Transverse colon (tissue), 4 donors: ENCODE measurements at places on chromosomes 1 and 21. TPM values are rescaled to one million over a fixed set of nuclear protein-coding genes. Genes with fewer than 3 reads are reported as not detected.

The OR6K3 gene
- not detected for total RNA-seq

The RGS4 gene
- total RNA-seq = 1.7 TPM

The UTS2 gene
- not detected for total RNA-seq

The ERICH3 gene
- total RNA-seq = under 0.01 TPM

The MYCL gene
- total RNA-seq = 14.2 TPM

The OR14I1 gene
- total RNA-seq = not detected

The CYP4A11 gene
- not detected for total RNA-seq

The JAM2 gene
- total RNA-seq = 5.1 TPM

The ELF3 gene
- total RNA-seq = 885 TPM

The AADACL3 gene
- total RNA-seq = not detected

The LENEP gene
- not detected for total RNA-seq

The EIF4G3 gene
- 82.1 TPM for total RNA-seq

The IFI44L gene
- total RNA-seq = 1.8 TPM

The MANEAL gene
- 9.6 TPM for total RNA-seq

The LAMB3 gene
- total RNA-seq = 147 TPM

The CR1L gene
- total RNA-seq = not detected

The NHLH2 gene
- total RNA-seq = not detected

The S100A4 gene
- total RNA-seq = 59.5 TPM

The TCHHL1 gene
- not detected for total RNA-seq

The ACKR1 gene
- 4.1 TPM for total RNA-seq

The OR14K1 gene
- not detected for total RNA-seq

The ZNF683 gene
- not detected for total RNA-seq

The AURKAIP1 gene
- 180 TPM for total RNA-seq

The RUNX3 gene
- total RNA-seq = 3.4 TPM

The PIGR gene
- total RNA-seq = 4,473 TPM

The OPRD1 gene
- total RNA-seq = not detected

The PGLYRP3 gene
- not detected for total RNA-seq

The TFF1 gene
- 25.8 TPM for total RNA-seq

The SUSD4 gene
- total RNA-seq = 0.32 TPM

The SLC45A1 gene
- total RNA-seq = 2.5 TPM

The SPRR2E gene
- not detected for total RNA-seq

The S100A7A gene
- total RNA-seq = not detected

The SH2D1B gene
- 0.37 TPM for total RNA-seq

The SPRR3 gene
- total RNA-seq = not detected

The OR2L13 gene
- total RNA-seq = not detected

The PGLYRP4 gene
- total RNA-seq = not detected

The SMG5 gene
- 72.1 TPM for total RNA-seq

The ARHGEF19 gene
- 14.9 TPM for total RNA-seq

The RGS7 gene
- not detected for total RNA-seq

The GRIK3 gene
- 1.6 TPM for total RNA-seq

The PUM1 gene
- 83.2 TPM for total RNA-seq

The RAD54L gene
- total RNA-seq = 5.6 TPM

The NUDT4B gene
- total RNA-seq = 59.0 TPM

The EPRS1 gene
- 17.2 TPM for total RNA-seq

The ZNF648 gene
- not detected for total RNA-seq

The C8B gene
- total RNA-seq = not detected

The IGSF21 gene
- 6.8 TPM for total RNA-seq

The TDRD10 gene
- total RNA-seq = 3.3 TPM

The TRAF3IP3 gene
- 2.3 TPM for total RNA-seq

The AMY1B gene
- total RNA-seq = not detected

The ITPKB gene
- total RNA-seq = 17.1 TPM

The CGN gene
- total RNA-seq = 177 TPM
